ENCODE measurements at places on chromosomes 13 and 19.
A peak's percentile ranks its signal among the peaks of the same experiment; 100 is the strongest.

- DNase-seq, result no peak
Measured at GRCh38 chr13:90628471-90628870, 719.0 kb upstream of the MIR17HG start.

GRCh38 chr19:38064661-38065425 is 157.8 kb downstream of the SIPA1L3 start:
- no peak for DNase-seq

GRCh38 chr13:62035981-62036380 is 620.3 kb upstream of the PCDH20 start:
- DNase-seq, result peak; percentile 77

DNA sequence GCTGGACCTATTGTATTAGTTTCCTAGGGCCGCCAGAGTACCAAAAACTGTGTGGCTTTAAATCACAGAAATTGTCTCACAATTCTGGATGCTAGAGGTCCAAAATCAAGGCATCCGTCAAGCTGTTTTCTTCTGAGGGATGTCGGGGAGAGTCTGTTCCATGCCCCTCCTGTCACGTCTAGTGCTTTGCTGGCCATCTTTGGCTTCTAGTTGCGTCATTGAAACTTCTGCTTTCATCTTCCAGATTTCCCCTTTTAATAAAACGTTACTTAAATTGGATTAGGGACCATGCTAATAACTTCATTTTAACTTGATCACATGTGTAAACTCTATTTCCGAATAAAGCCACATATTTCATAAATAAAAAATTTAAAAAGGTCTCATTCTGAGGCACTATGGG is 47.5 kb downstream of the TRPM4 start:
- DNase-seq, result no peak

DNA sequence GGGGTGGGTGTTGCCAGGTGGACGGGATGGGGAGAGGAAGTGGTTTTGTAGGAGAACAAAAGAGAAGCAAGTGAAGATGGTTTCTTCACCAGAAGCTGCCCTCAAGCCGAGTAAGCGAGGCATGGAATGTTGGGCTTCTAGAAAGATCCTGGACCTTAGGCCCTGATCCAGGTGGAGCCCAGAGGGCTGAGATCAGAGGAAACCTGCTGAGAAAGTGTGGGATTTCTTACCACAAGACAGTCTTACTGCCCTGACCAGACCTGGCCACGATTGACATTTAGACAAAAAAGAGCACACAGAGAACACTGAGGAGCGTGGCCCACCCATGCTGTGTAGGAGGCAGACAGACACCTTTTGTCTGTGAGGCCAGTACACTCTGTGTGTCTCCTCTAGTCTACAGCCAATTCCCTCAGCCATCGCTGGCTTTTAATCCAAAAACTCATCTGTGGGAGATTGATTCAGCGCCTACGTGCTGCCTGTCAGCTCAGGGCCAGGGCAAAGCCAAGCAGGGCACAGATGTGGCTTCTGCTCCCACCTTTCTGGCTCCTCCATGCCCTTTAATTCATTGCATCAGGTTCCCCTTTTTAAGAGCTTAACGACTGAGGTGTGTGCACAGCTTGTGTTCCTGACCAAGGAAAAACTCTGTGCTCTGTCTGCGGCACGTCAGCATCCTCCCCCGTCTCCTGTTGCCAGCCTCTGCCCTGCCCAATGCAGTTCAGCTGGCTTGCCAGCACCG is 123.3 kb downstream of the AKAP11 start:
- no peak for DNase-seq
